ENCODE measurements at places on chromosomes 5 and 9. TPM values are rescaled to one million over a fixed set of nuclear protein-coding genes. Genes with fewer than 3 reads are reported as not detected.

- DNase-seq, result no peak
These were observed 156.8 kb upstream of the TBC1D2 start for GRCh38 chr9:98412101-98412842.

- no peak for DNase-seq
These were observed 98.2 kb downstream of the SEMA5A start for GRCh38 chr5:9447691-9448090.

GRCh38 chr5:32711362-32711680 is 200 bp downstream of the NPR3 start:
- DNase-seq, result no peak

Gene PCDHGA11
- total RNA-seq, result 9.5 TPM

GRCh38 chr9:26669701-26670670 is 222.6 kb downstream of the CAAP1 start:
- peak; percentile 58 for DNase-seq

Gene RRAGA
- total RNA-seq, result 59.9 TPM

GRCh38 chr5:6678385-6678784 is 34.8 kb upstream of the TENT4A start:
- DNase-seq, result no peak

GRCh38 chr5:143494162-143494561 is 90.7 kb upstream of the NR3C1 start:
- no peak for DNase-seq

Gene GABRG2
- total RNA-seq, result not detected

DNA sequence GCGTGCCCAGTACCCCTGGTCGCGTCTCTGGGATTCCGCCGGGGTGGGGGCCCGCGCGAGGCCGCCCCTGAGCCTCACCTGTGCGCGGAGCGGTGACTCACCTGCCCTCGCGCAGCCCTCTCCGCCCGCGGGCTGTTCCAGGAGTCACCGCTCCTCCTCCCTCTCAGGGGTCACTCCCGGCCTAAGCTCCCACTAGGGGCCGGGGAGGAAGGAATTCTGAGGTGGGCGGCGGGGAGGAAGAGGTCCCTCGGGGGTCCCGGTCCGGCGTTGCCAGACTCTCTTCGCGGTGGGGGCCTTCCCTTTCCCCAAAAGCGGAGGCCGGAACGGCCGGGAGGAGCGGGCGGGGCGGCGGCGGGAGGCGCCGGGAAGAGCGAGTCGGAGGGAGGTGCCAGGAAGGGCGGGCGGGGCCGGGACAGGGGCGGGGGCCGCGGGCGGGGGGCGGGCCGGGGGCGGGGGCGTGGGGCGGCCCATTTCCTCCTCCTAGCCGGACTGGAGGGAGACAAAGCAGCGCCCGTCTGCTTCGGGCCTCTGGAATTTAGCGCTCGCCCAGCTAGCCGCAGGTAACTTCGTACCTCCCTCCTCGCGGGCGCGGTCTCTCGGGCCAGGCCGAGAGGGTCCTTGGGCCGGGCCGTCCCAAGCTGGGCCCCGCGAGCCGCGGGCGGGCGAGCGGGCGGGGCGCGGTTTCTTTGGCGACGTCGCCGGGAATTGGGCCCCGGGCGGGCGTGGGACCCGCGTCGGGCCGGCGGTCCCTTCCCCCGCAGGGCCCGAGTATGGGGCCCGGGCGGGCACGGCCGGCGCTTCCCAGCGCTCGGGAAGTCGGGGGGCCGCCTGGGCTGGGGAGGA is at the start of gene CTNNA1:
TSS of gene CTNNA1 (plus strand) at position 475 of the 843 bp plus-strand sequence. CDS start 28,500 bp downstream, outside the sequence.
- peak; percentile 85 for DNase-seq

DNA sequence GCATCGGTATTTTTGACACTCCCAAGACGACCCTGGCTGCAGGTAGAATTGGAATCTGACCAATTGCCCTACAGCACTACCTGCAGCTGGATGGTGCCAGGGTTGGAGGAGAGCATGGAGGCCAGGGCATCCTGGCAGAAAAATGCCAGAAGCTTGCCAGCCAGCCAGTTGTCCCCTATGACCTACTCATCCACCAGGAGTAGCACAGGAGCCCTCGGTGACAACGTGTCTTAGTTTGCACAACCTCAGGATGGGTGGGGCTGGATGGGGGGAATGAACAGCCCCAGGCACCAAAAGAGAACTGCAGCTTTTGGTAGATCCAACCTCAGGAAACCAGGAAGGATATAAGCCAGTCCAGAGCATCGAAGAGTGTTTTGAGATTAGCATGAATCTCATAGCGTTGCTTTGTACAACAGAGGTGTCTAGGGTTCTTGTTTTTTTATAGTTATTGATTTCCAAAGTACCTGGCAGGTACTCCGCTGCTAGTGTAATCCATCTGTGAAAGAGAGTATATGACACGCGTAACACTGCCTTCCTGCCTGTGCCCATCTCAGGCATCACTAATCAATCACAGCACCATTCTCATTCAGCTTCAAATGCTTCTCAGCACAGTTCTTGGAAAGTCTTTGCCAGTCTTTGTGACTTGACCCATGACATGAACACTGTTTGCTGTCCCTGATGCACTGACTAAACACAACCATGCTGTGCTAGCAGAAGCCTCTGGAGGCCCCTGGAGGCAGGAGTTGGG is 36.7 kb upstream of the ASS1 start:
- DNase-seq, result no peak

- no peak for DNase-seq
These were observed 15.6 kb downstream of the AK8 start for GRCh38 chr9:132862533-132862932.

DNA sequence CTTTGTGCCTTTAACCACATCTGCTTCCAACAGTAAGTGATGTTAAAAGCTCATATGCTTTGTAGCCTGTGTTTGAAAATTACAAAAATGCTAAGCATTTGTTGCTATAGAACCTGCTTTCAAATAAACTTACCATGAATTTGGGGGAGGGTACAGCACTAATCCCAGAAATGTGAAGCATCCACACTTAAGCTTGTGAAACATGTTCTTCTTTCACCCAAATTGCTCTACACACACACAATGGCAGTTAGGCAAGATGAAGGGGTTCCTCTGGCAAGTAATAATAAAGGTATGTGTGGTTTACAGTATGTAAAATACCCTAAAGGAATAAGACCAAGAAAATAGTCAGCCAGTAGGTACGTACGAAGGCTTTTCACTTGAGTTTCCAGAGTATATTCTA is 165.6 kb downstream of the SMARCA2 start:
- no peak for DNase-seq

Gene KCNV2
- total RNA-seq, result not detected

DNA sequence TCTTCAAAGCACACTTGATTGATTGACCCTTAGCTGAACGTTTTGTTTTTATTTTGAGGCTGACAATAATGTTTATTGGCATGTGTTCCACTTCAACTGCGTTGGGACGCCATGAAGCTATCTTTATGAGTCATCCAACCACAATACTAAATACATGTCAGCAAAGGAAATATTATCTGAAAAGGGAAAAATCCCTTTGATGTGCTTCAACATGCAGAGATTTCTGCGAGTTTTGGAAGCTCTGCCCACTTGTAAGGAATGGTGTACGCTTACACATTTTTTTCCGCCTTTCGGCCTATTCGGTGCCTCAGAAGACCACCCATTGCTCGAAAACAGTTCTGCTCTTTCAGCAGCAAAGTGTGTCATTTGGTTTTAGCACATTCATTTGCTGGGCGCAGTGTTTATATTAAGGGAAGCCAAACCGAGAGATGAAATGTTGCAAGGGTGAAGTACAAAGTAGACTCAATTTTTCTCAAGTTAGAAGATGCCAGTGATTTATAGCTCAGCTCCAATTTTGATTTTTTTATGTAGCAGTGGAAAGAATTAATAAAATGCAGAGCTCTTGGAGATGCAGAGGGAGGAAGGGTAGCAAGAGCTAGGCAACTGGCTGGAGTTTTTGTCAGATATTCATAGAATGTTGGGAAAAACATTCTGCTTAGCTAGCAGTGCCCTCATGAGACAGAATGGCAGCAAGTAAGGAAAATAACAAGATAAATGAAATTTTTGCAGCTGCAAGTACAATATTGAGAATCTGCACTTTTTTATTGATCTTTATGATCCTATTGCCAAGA is 68.9 kb downstream of the PRDM6 start:
- DNase-seq, result no peak

All from thyroid gland (tissue), 4 donors.